ENCODE measurements at places on chromosomes 2 and 18.

DNA sequence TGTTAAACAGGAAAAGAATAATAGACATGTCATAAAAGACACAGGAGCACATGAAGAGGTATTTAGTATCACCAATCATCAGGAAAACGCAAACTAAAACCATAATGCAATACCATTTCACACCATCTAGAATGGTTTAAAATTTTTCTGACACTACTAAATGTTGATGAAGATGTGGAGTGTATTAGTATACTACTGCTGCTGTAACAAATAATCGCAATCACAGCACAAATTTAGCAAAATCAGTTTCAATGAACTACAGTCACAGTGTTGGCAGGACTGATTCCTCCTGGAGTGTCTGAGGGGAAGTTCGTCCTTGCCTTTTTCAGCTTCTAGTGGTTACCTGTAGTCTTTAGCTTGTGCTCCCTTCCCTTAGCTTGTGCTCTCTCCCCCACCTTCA is 24.1 kb downstream of the SMAD2 start:
- DNase-seq = no peak

DNA sequence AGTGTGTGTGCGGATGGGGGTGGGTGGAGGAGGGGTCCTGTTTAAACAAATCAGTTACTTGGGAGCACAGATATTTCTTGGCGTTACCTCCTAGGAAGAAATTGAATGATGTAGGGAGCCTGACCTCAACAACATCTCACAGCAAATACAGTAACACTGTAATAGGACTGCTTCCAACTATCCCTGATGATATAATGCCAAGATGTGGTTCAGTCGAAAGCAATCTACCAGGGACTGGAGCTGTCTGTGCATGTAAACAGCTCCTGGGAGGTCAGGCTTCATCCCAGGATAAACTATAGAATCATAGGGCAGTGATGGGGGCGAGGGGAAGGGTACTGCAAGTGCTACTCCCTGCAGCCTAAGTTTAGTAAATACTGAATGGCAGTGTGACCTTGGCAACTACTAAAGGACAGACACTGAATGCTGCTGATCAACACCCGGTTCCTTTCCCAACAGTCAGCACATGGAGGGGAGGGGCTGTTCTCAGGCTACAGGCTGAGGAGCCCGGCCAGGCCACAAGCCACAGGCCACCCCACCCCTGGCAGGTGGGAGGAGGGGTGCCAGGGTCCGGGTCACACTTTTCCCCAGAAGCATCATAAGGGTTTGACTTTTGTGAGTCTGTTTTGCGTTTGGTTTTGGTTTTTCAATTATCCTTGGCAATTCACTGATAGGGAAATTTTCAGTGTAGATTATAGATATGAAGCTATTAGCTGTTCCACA is 85.3 kb upstream of the ZNF397 start:
- no peak for DNase-seq

GRCh38 chr2:157853211-157853610 is 22.9 kb downstream of the ACVR1 start:
- DNase-seq = no peak

- no peak for DNase-seq
Observed at GRCh38 chr18:62119884-62120283, 67.0 kb downstream of the PIGN start.

- DNase-seq = no peak
Observed at GRCh38 chr2:196783431-196784094, 15.9 kb downstream of the GTF3C3 start.

GRCh38 chr2:216216951-216217903 is 108.1 kb downstream of the XRCC5 start:
- DNase-seq = no peak

GRCh38 chr2:180124273-180125139 is 117.4 kb upstream of the CWC22 start:
- peak; percentile 64 for DNase-seq

DNA sequence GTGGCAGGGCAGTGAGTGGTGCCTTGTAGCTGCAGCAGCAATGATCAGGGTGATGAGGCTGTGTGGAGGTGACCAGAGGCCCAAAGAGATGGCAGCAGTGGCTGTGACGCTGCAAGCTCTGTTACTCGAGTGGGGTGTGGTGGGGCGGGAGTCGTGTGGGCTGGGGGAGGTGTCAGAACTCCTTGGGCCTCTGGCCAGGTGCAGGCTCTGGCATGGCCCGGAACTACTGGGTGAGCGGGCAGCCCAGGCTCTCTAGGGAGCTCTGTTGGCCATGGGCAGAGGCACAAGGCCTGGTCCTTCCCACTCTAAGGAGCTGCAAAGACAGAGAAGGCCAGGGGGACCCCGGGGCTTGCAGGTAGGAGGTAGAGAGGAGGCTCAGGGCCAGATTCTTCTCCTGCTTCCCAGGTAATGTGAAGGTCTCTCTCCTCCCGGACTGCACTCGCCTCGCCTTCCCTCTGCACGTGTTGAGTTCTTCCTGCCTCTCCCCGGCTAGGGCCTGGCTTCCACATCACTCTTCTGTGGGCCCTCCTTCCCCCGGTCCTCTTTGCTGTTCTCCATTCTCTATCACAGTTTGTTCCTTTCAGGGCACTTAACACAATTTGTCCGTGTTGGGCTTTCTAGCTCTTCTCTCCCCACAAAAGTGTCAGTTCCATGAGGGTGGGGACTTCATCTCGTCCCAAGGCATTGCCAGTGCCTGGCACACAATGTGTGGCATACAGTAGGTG is 114.8 kb downstream of the MCFD2 start:
- no peak for DNase-seq

- DNase-seq = no peak
Observed at GRCh38 chr2:39491653-39492052, 54.6 kb upstream of the MAP4K3 start.

- no peak for DNase-seq
Observed at GRCh38 chr2:170360546-170361089, 182.7 kb downstream of the MYO3B start.

DNA sequence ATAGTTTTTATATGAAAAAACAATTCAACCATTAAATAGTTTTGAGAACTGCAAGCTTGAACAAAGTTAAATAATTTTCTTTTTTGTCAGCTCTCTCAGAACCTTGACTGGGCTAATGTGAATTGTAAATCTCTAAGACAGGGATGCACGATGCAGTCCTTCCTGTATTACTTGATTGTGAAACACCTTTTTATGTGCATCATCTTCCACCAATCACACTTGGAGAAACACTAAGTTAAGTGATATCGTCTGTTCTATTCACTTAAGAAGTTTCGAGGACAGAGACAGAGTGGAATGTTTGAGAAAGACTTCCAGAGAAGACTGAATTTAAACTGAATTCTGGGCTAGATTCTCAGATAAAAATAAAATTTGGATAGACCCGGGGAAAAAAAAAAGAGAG is 238.2 kb downstream of the MREG start:
- DNase-seq = no peak

DNA sequence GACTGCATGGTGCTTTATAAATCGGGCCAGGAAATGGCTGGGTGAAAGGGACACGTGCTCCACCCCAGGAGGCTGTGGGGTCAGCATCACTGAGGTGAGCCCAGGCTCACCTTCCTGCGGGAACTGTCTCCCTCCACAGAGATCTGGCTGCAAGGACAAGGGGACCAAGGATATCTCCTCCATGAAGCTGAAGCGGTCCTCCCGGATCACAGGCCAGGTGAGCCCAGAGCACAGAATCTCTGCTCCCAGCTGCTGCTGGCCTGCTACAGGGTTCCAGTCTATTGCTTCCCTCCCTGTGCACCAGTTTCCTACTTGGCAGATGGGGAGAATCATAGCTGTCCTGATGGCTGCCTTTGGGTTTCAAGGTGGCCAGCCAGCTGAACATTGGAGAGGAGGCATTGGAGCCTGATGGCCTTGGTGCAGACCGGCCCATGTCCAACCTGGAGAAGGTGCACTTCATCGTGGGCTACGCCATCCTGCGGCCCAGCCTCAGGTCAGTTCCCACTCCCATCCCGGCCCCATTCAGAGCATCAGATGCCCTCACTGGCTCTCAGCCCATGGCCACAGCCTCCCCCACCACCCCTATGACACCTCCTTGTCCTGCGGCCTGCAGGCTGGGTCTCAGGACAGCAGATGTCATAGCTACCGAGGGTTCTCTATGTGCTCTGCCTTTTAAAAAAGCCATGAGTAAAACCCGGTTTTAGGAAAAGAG is 33.7 kb upstream of the GPR17 start:
- DNase-seq = no peak

- DNase-seq = no peak
Observed at GRCh38 chr2:13524492-13524891, 807.8 kb downstream of the TRIB2 start.

DNA sequence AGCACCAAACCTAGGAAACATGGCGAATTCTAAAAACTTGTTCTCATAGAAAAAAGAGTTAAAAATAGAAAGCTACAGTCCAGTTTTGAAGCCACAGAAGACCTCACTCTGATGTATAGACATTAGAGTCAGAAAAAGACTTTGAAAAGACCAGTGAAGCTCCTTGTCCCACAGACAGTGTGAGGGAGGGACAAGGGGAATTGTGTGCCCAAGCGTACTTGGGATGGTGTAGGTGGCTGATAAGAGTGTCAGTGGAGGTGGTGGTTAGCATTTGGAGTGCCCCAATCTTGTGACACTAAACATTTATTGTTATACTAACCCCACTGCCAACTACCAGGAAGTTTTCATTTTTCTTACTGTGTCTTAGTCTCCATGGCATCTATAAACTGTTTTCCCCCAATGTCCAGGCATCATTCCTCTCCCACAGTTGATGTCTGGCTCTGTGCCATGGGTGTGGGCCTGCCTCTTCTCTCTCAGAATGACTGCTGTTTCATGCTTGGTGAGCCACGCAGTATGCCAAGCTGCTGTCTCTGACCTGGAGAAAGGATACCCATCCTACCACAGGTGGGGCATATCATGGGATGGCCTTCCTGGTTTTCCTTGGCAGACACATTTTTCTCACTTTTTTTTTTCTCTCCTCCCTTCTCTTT is 161.4 kb downstream of the RPIA start:
- DNase-seq = no peak

- DNase-seq = no peak
Observed at GRCh38 chr2:172398440-172398839, 28.9 kb upstream of the ITGA6 start.

- no peak for DNase-seq
Observed at GRCh38 chr18:69267895-69268294, 132.8 kb upstream of the DOK6 start.

GRCh38 chr2:111222204-111222866 is 101.6 kb downstream of the BCL2L11 start:
- DNase-seq = no peak

GRCh38 chr2:11945139-11946126 is 199.0 kb downstream of the LPIN1 start:
- no peak for DNase-seq

GRCh38 chr18:60502591-60502990 is 130.0 kb upstream of the MC4R start:
- no peak for DNase-seq

DNA sequence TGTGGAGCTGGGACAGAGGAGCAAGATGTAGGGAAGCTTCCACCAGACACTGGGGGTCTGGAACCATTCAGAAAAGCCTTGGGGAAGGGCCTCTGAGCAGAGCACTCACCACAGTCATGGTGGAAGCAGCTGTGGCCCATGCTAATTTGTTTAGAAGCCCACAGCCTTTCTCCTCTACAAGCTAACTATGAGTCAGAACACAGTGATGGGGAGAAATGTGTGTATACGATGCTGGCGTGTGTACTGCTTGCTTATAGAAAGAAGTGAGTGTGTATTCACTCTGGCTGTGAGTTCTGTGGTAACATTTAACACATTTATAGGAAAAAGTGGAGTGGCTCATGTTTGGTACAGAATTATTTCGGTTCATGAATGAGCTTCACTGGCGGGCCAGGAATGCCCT is 157.0 kb upstream of the ACAA2 start:
- DNase-seq = no peak

DNA sequence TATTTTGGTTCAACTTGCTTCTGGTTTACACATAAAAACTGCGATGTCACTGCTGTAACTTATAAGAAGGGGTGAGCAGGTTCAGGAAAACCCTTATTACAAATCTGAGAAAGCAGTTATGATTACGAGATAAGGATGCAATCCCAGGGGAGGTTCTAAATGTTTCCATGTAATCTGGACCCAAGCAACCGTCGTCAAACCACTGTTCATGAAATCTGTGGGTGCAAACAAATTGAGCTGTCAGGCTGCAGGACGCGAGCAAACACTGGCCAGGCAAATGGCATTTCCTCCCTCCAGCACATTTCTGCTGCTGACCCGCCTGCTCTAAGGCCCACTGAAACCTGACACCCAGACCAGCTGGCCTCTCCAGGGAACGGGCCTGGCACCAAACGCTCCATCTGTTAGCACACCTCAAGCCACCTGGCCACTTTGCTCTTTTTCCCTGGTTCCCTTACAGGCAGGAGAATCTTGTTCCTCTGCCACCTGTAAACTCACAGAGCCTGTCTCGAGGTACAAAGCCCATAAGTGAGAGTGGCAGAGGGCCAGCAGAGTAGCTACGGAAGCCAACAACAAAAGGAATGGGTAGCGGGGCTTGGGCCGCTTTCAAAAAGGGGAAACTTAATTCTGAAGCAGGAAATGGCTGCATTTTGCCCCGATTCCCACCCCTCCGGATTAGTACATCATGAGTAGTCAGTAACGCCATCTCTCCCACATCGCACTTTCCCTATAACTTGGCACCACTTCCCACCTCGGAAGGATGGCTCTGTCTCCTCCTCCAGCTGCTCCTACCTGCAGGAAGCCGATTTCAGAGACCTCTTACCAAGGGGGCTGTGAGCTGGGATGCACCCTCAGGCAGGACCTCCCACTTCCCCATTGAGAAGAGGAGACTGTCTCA is 26.5 kb downstream of the CRACDL start:
- DNase-seq = peak; percentile 97

DNA sequence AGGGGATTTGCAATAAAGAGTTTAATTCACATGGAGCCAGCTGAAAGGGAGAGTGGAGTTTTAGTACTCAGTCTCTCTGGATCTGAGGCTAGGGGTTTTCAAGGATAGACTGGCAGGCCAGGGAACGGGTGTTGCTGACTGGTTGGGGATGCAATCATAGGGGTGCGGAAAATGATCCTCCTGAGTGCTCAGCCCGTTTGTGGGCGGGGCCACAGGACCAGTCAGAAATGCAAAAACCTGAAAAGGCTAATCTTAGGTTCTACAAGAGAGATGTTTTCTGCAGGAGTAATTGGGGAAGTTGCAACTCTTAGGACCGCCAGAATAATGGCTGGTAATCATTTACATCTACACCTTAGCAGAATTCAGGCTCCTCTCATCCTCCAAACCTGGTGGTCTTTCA is 2.5 kb downstream of the NFU1 start:
- DNase-seq = no peak

DNA sequence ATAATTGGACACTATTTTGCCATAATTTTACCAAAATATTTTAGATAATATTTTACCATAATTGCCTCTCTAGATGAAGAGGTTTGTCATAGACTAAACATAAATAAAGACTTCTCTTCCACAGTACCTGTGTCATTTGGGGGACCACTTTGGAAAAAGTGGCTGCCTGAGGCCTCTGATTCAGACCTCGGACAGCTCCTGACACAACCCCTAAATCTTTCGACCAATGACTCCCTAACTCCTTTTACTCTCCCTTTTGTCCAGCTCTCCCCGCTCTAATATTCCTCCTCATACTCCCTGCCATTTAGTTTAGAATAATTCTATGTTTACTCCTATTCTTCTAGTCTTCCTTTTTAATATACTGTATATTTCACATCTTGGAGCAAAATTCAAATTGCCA is 36.0 kb upstream of the UBE2E3 start:
- DNase-seq = no peak

All from NCI-H1105 treated with DMSO at 0.1 percent for 48 hours (cell line).